ENCODE measurements at places on chromosomes 4 and X.

DNA sequence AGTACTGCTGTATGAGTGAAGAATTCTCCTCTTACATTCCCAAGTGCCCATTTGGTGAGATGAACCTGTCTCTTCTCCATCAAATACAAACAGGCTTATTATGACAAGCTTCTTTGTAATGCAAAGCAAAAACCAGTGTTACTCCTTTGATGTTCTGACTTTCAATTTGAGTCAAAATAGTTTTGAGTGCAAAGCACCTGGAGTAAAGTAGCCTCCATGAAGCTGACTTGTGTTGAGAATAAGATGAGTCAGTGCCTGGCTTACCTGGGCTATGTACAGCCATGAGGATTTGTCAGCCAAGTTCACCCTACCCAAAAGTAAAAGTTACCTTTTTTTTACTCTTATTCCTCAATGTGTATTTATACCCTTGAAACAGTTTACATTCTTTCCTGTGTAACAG is 132.5 kb upstream of the FMR1 start:
- DNase-seq = no peak

DNA sequence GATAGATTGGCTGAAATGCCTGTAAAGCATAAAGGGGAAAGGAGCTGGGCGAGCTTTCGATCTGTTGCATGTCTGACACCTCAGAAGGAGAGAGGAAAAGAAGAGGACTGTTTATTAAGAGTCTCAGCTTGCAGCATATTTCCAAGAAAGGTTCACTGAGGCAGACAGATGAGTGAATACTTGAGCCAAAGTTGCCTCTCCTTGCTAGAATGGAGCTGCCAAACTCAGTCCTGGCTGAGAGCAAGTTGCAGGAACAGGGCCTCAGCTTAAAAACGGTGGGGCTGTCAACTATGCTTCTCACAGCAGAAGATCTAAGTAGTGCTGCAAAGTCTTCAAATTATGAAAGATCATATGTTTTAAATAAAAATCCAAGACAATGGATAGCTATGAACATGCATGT is 707.5 kb downstream of the PCDH7 start:
- no peak for DNase-seq

DNA sequence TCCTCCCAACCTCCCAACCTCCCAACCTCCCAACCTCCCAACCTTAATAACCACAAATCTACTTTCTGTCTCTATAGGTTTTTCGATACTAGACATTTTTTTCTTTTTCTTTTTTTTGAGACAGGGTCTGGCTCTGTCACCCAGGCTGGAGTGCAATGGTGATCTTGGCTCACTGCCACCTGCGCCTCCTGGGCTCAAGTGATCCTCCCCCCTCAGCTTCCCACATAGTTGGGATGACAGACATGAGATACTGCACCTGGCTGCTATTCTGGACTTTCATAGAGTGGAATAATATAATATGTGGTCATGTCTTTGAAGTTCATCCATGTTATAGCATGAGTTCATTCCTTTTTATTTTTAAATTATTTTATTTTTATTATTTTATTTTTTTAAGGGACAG is 39.5 kb upstream of the ZFX start:
- DNase-seq = peak; percentile 81

- no peak for DNase-seq
Observed at GRCh38 chrX:78316265-78316664, 11.1 kb downstream of the CYSLTR1 start.

- no peak for DNase-seq
Observed at GRCh38 chr4:82371497-82371896, 2.3 kb downstream of the HNRNPD start.

- DNase-seq = no peak
Observed at GRCh38 chrX:22424122-22424915, 151.6 kb downstream of the CBLL2 start.

DNA sequence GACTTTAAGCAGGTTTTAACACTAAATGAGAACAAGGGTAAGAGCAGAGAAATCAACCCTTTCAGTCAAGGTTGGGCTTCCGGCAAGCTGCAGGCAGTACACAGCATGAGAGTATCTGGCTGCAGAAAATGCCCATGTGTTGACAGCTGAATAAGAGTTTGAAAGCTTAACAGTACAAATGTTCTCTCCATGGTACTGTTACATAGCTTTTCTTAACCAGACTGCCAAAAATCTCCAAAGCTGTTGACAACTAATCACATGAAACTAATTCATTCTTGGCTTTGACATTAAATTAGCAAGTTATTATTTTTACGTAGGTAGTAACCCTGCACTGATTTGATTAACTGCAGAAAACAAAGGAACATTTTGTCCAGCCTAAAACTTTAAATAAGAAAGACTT is 153.5 kb downstream of the SLC10A7 start:
- no peak for DNase-seq

GRCh38 chr4:7156761-7157488 is 35.4 kb upstream of the SORCS2 start:
- no peak for DNase-seq

DNA sequence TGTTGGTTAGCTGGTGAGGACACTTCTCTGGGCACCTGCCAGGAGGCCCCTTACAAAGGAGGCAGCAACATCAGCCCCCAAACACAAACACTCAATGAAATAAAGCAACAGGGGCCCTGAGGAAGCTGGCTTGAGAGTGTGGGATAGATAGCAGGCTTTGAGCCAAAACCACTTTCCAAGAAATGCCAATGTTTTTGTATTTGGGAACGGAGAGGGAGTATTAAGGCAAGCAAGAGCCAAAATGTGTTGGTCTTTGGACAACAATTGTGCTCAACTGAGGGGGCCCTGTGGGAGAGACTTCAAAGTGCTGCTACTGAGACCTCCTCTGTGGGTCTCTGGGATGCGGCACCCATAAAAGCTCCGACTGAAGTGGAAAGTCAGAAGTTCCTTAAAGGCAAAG is 41.0 kb downstream of the RAI2 start:
- no peak for DNase-seq

DNA sequence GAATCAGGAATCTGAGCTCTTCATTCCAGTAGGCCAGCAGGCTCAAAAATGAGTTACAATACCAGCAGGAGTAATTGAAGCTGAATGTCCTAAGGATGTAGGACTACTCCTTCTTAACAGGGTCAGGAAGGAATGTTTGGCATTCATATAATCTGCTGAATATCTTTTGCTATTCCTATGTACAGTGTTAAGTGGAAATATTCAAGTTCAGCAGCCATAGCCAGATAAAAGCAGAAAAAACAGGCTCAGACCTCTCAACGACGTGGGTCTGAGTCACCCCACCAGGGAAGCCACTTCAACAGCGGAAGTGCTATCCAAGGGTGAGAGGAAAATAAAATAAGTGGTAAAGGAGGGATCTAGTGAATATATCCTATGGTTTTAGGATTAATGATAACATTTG is 577.0 kb downstream of the SPOCK3 start:
- DNase-seq = no peak

GRCh38 chr4:1958276-1959103 is 50.3 kb downstream of the NELFA start:
- no peak for DNase-seq

DNA sequence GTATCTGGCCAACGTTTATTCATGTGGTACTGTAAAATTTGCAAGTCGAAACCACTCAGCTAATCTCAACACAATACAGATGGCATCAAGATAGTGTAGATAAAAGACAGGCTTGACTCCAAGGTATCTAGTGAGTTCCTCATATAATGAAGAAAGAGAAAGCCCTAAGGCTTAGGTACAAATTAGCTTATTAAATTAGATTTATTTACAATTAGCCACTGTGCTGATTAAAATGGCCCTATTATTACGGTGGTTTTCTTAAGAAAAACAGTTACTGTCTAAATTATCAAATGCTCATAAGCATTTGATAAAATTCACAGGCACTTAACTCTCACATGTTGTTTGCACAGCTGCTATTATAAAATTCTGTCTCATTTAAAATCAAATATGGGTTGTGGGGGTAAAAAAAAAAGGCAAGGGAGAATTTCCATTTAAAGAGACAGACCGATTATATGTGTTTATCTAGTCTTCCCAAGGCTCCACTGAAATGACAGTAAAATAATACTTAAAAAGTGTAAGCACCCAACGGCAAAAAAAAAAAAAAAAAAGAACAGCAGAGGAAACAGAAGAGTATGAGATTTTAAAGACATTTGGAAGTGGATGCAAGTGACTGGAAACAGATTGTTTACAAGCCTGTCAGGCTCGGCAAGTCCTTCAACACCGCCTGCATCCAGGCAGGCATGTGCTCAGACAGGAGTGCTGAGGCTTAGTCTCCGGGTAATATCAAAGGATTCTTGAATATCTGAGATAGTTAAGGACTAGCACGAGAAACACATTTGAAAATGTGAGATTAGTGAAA is 55.1 kb downstream of the FAM13A start:
- DNase-seq = peak; percentile 78

GRCh38 chr4:14083150-14083549 is 455.6 kb upstream of the BOD1L1 start:
- no peak for DNase-seq

DNA sequence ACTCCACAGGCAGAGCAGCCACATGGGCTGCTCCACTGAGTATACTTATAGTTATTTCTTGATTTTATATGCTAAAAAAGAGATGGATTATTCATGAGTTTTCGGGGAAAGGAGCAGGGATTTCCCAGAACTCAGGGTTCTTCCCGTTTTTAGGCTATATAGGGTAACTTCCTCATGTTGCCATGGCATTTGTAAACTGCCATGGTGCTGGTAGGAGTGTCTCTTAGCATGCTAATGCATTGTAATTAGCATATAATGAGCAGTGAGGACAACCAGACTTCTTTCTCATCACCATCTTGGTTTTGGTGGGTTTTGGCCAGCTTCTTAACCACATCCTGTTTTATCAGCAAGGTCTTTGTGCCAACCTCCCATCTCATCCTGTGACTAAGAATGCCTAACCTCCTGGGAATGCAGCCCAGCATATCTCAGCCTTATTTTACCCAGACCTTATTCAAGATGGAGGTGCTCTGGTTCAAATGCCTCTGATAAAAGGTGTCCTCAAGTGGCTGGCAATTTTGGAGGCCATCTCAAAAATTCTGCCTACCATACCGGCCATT is 213.0 kb upstream of the VEGFC start:
- DNase-seq = no peak

GRCh38 chrX:43753637-43754036 is 97.5 kb downstream of the MAOA start:
- DNase-seq = no peak

GRCh38 chr4:141133999-141134995 is 1.0 kb upstream of the RNF150 start:
- peak; percentile 30 for DNase-seq

DNA sequence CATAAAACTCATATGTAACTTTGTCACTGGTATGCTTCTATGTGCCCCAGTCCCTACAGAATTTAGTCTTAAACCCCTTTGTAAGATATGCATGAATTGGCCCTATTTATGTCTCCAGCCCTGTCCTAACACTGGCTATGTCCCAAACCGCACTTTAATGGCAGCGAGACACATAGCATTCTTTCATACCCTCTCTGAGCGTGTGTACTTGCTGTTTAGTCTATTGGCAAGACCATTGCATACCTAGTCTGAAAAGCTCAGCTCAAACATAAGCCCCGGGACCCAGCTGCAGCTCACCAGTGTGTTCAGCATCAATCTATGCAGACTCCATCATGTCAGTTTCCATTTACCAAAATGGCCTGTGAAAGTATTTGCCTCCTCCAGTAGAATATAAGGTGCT is 1018.4 kb upstream of the TENM3 start:
- DNase-seq = no peak

GRCh38 chr4:150828159-150828558 is 186.9 kb downstream of the LRBA start:
- no peak for DNase-seq

- no peak for DNase-seq
Observed at GRCh38 chr4:137471895-137472294, 60.4 kb downstream of the PCDH18 start.

DNA sequence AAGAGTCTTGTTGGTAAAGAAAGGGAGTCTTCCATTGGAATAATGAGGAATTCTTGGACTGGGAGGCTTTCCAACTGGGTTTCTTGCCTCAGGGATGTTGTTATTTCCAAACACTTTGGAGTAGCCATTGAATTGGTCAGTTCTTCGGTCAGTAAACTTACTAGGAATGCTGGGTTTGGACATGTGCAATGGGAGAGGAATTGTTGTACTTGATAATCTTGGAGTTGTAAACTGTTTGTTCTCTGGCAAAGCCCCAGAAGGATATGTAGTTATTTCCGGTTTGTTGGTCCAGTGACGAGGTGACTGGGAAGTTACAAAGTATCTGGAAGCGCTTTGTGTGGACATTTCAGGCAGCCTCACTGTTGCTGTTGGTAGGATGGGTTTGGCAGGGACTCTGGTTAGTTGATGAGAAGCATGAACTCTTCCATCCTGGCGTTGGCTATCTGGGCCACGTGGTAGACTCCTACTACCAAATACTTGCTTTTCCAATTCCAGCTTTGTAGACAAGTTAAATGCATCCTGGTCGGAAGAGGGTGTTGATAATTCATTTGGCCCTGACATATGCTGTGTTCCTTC is 25.9 kb downstream of the MXRA5 start:
- no peak for DNase-seq

GRCh38 chrX:103120748-103121147 is 27.8 kb upstream of the NXF3 start:
- no peak for DNase-seq

DNA sequence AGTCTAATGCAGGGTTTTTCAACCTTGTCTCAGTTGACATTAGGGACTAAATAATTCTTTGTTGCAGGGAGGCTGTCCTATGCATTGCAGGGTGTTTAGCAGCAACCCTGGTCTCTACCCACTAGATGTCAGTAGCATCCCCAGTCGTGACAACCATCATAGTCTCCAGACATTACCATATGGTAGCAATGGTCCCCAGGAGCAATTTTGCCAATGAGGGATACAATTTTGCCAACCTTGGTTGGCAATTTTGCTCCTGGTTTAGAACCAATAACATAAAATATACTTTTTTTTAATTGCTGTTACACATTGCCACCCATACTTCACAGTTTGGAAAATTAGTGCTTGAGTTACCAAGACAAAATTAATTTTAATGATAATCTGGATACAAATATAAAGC is 6.0 kb downstream of the EREG start:
- peak; percentile 69 for DNase-seq

DNA sequence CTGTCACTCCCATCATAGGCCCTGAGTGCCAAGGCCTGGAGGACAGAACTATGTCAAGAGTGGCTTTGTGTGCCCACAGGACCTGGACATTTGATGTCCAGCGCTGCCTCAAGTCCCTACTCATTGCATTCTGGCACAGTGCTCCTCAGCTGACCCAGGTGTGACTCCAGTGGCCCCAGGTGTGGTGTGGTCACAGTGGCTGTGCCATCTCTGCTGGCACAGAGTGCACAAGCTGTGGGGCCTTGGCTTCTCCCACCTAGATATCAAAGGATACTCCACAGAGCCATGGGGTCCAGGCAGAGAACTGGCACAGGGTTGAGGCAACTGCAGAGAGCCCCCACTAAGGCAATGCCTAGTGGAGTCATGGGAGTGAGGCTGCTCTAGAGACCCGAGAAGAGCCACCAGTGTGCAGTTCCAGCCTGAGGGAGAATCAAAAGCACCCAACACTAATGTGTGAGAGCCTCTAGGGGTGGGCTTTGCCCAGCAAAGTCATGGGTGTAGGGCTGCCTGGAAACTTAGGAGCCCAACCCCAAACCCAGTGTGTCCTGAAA is 25.6 kb downstream of the PYURF start:
- DNase-seq = no peak

Data from NCI-H510A treated with DMSO at 0.1 percent for 48 hours (cell line).